ENCODE measurements at places on chromosomes 1 and 21. TPM values are rescaled to one million over a fixed set of nuclear protein-coding genes. Genes with fewer than 3 reads are reported as not detected.

TGFB2 gene
- 1.6 TPM for total RNA-seq

HPDL gene
- not detected for total RNA-seq

CRYAA gene
- not detected for total RNA-seq

ACAP3 gene
- 57.3 TPM for total RNA-seq

GADD45A gene
- total RNA-seq, result 53.8 TPM

KRTAP11-1 gene
- not detected for total RNA-seq

MYOM3 gene
- 403 TPM for total RNA-seq

FAM229A gene
- 2.4 TPM for total RNA-seq

TTC24 gene
- not detected for total RNA-seq

SH2D2A gene
- 2.2 TPM for total RNA-seq

DYNLT5 gene
- 1.6 TPM for total RNA-seq

DNA sequence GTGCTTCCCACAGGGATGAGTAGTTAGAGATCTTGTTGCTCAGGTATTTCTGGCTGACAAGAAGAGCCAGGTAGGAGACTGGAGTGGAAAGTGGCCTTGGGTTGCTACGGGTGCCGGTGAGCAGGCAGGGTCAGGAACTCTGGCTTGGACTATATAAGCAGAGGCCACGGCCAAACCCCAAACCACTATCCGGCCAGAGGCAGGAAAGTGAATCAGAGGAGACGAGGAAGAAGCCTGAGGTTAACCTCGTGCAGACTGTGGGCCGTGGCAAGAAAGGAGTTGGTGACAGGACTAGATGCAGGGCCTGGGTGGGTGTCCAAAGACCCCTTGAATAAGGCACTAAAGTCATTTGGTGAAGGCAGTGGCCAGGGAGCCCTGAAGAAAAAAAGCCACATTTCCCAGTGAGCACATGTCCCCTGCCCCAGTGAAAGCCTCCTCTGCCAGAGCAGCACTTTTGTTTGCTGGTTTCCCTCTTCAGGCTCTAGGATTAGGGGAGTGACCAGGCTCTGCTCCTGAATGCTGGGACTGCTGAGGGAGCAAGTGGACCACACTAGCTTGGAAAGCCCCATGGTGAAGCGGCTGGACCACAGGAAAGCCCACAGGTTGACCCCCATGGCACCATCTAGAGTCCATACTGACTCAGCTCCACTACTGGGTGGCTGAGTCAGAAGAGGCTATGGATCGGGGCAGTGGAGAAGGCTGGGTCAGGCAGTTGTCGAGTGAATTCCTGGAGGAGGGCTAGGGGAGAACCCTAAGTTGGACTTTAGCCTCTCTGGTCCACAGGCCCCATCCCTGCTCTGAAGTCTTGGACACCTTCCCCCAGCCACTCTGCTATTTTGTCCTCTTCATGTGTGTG is 23.4 kb downstream of the CSF1 start:
- no peak for DNase-seq

GRCh38 chr21:42670884-42671283 is 17.5 kb downstream of the PDE9A start:
- no peak for DNase-seq

GRCh38 chr1:166031932-166032571 is 134.7 kb downstream of the FAM78B start:
- DNase-seq, result no peak

DNA sequence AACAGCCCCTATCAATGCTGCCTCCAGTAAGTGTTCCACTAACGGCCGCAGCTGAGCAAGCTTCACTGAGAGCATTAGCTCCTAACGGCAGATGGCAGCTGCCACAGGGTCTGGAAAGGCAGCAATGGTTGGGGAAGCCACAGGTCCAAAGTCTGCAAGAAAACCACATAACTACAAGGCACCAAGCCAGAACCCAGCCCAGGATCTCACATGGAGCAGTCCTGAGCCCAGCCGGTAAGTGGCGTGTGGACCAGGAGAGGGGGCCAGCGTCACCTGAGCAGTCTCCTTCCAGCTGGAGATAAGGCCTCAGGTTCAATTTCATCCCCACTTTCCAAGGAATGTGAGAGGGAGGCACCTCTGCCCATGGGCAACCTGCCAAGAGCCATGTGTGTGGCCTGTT is 13.2 kb downstream of the SYT2 start:
- DNase-seq, result no peak

GRCh38 chr1:168811176-168811575 is 82.2 kb upstream of the DPT start:
- DNase-seq, result no peak

DNA sequence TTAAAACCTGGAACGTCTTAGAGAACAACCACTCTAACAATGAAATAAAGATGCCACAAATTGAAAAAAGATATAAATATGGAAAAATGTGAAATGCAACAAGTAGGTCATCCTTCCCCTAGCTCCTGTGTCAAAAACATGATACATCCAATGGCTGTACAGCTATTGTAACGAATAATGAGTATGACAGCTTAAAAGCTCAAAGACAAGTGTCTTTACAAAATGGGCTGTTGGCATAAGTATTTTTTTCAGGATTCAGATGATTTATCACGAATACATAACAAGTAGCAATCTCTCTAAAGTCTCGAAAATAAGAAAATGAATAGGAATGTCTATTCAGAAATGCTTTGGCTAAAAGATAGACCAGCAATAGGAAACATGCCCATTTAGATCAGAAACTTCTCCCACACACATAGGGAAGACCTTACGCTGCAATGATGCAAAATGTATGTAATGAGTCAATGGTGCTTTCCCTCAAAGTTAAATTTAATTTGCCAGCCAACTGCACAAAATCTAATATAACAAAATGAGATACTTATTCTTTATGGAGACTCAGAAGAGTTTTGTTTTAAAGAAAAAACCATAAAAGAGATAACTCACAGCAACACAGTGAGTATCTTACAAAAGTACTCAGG is 8.3 kb downstream of the TGFBR3 start:
- no peak for DNase-seq

DNA sequence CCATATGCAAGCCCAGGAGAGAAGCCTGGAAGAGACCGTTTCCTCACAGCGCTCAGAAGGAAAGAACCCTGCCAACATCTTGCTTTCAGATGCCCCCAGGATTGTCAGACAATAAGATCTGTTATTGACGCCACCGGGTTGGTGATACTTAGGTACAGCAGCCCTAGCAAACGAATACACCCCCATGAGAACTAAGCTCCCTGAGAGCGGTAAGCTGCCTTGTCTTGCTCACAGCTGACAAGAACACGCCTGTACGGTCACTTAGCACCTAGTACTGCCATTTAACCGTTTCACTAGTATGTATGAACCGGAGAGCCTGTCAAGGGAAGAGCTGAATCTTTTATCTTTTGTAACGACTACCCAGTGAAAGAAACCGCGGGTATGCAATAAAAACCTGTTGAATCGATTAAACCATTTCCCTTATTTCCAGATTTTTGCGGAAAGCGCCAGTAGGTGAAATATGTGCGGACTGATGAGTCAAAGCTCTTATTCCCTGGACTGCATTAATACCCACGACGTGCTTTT is 619 bp upstream of the ZBTB8B start:
- DNase-seq, result no peak

- no peak for DNase-seq
Measured at GRCh38 chr1:245398180-245398579, 243.4 kb downstream of the KIF26B start.

DNA sequence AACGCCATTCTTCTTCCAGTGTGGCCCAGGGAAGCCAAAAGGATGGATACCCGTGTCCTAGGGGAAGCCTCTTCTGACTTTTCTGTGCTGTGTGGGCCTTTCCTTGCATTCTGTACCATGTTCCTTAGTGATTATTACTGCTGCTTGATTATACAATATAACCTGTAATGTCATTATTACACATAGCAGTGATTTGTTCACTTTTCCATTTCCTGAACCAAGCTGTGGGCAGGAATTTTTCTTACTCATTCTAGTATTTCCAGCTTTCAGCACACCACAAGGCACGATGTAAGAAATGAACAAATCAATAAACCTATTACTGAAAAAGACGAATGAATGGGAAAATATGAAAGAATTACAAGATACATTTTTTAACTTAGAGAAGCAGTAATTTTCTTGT is 8.4 kb upstream of the USP33 start:
- DNase-seq, result no peak

DNA sequence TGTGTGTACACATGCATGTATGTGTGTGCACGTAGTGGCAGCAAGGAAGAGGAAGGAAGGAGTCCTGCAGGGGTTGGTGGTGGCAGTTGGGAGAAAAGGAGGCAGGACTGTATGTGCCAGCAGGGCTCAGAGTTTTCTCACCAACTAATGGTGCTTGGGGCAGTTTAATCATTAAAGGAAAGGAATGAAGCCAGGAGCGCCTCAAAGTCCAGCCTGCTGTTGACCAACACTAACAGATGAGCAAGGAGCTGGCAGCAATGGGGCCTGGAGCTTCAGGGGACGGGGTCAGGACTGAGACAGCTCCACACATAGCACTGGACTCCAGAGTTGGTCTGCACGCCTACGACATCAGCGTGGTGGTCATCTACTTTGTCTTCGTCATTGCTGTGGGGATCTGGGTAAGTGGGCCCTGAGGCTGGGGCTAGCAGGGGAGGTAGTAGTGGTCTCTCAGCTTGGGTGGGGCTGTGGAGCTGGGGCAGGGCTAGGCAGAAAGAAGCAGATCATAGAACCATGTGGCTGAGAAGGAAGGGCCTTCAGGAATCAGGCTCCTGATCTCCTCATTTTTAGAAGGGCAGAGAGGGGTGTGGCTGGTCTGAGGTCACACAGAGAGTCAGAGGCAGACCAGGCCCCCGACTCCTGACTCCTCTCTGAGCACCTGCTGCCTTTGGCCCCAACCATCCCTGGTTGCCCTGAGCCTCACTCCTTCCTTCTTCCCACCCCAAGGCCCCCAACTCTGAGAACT is at the start of gene SLC5A9:
SLC5A9 (plus strand) TSS at position 216 of the 742 bp plus-strand sequence; CDS start at position 237, 21 bp downstream.
- no peak for DNase-seq

GRCh38 chr1:107897438-107898345 is 67.3 kb downstream of the VAV3 start:
- DNase-seq, result no peak

- DNase-seq, result no peak
Measured at GRCh38 chr1:167252986-167253385, 32.3 kb downstream of the POU2F1 start.

GRCh38 chr1:193070942-193071341 is 11.5 kb downstream of the RO60 start:
- DNase-seq, result no peak

- no peak for DNase-seq
Measured at GRCh38 chr1:157202331-157202730, 64.1 kb upstream of the ETV3 start.

DNA sequence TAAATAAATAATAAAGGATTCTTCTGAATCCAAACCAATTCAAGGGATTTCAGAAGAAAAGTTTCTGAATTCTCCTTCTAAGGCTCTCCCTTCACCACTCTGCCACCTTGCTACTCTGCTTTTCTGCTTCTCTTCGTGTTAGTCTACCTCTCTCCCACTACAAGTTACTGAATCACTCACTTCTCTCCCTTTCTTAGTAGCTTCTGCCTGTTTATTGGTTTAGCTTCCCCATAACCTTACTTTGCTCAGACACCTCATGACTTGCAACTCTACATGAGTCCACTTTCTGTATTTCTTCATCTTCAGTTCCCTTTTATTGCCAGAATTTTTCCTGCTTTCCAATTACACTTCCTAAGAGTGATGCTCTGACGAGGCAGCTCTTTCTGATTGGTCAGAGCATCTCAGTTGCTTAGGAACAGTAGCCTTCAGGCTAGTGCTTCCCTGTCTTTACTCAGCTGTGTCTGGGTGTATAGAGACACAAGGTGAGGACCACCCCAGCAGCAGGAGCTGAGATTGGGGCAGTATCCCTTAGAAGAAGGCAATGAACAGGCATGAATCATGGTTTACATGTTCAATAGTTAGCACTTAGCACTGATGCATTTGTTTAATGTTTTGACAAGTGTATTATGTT is 144.6 kb downstream of the SLC30A10 start:
- DNase-seq, result no peak

DNA sequence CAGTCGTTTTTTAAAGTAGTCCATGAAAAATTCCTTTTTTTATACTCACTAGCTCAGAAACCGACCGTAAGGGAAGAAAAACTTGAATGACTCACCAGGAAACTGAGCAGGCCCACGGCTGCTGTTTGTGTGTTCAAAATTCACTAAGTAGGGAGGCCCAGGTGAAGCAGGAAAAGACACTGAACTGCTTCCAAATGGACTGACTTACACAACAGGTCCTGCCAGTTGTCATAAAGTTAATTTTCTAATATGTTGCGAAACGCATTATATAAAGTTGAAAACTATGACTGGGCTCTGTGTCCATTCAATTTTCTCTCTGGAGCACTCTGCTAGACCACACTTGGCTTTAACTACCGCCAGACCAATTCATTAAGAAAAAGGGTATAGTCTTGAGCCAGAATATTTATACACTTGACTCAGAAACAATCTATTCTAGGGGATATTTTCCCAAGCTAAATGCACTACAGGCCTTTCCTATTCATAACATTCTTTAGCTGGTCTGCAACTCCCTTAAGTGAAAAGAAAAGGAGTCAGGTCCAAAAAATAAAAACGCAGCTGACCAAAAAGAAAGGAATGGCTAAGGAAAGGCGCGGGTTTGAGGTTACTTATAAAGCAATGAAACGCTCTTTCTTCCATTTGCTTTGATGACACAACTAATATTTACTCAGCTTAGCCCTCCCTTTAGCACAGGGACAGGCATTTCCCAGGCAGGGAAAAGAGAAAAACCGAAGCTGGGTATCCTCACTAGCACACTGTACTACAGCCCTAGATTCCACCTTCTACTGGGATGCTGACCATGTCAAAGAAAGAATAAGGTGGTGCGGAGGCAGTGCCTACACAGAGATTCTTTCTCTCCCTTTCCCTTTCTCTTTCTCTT is 306.3 kb upstream of the ESRRG start:
- no peak for DNase-seq

GRCh38 chr1:203211812-203212211 is 17.7 kb downstream of the CHIT1 start:
- DNase-seq, result no peak

GRCh38 chr1:211420845-211421454 is 71.0 kb downstream of the RD3 start:
- DNase-seq, result no peak

DNA sequence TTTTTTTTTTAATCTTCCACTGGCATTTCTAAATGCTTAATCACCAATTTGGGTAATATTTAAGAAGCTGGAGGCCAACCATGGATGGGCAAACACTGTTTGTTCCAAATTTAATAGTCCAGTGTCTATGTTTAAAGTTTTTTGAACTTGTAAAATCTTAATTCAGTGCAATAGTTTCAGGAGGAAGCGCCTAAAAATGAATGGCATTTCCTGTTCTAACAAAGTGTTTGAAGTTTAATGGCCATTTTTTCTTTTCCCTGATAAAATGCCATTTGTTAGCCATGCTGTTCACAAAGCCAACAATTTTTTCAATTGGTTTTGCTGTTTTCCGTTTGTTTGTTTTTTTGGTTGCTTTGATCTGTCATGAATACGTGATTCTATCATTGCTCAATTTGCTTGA is 552.1 kb downstream of the LMO4 start:
- DNase-seq, result no peak

GRCh38 chr1:199701726-199702125 is 325.8 kb upstream of the NR5A2 start:
- DNase-seq, result no peak

GRCh38 chr1:44621841-44622286 is 52.4 kb downstream of the TMEM53 start:
- DNase-seq, result no peak

GRCh38 chr21:41374867-41375533 is 13.2 kb downstream of the MX2 start:
- DNase-seq, result no peak

Measured in Right ventricle myocardium inferior (tissue), 1 donor.